NCI-H82 (cell line): ENCODE measurements at places on chromosomes 11 and 22.

- no peak for DNase-seq
These were observed 70.5 kb upstream of the TNRC6B start for GRCh38 chr22:40107244-40107643.

DNA sequence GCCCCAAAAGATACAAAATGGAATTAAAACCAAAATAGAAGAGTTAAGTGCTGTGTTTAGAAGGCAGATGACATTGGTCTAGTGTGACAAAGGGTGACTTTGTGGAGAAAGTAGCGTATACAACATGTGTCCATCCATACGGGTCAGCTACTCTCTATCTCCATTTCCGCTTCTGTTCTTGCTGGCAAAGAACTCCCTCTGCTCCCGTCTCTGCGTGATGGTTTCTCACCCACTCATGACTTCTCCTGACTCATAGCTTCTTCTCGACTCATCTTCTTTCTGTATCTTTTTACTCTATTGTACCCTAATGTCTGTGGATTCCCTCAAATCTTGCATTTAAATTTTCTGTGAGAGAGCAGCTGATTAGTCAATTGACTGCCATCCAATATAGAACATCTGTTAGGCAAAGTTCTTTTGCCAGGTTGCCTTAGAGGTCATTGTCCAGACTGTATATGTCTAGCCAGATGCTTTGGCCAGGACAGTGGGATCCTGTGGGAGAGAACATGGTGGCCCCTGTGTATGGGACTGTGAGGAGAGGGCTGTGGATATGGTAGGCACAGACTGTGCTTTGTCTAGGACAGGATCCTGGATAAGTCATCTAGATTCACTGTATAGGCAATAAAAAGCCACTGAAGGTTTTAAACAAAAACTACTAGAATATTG is 28.4 kb downstream of the MMP13 start:
- no peak for DNase-seq

GRCh38 chr11:27857014-27857413 is 156.8 kb upstream of the BDNF start:
- no peak for DNase-seq

DNA sequence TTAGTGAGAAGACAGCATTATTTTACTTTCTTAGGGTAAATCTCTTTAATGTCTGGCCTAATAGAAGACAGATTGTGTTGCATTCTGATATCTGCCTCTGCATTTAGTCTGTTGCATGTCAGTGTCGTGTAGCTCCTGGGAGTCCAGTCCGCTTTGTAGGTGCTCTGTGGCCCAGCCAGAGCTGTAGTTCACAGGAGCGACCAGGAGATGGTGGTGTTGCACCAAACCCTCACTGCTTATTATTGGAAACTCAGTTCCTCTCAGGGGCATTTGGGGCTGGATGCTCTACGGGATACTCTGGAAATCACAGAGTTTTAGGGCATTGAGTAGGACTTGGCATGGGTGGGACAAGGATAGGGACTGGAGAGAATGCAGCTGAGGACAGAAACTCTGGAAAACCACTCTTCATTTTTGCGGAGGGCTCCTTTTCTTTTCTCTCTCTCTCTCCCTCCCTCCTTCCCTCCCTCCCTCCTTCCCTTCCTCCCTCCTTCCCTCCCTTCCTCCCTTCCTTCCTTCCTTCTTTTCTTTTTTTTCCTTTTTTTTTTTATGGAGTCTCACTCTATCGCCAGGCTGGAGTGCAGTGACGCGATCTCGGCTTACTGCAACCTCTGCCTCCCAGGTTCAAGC is 21.7 kb downstream of the MIAT start:
- DNase-seq, result peak; percentile 80

DNA sequence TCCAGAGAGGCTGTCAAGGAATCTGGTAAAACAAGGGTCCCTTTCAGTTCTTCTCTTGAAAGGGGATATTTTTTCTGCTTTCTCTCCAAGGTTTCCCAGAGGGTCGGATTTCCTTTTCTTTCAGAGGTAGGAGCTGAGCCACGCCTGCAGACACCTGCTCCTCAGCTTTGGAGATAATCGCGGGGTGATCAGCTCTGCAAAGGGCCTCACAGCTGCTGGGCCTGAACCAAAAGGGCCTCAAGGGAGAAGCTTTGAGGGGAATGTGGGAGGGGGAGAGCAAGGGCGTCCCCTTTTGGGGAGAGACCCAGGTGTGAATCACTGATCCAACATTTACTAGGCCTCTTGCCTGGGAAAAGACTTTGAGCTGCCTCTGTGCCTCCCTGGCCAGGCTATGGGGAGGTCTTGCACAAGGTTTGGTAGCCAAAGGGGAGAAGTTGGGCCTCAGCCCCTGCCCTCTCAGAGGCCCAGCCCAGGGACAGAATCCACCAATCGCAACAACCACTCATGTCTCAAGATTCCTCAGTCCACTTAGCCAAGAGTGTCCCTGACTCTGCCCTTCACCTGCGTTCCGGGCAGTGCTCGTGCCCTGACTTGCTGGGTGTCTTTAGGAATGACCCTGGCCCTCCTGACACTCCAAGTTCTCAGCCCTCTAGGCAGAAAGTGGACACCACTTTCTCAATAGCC is 14.0 kb upstream of the TP53I11 start:
- peak; percentile 83 for DNase-seq

DNA sequence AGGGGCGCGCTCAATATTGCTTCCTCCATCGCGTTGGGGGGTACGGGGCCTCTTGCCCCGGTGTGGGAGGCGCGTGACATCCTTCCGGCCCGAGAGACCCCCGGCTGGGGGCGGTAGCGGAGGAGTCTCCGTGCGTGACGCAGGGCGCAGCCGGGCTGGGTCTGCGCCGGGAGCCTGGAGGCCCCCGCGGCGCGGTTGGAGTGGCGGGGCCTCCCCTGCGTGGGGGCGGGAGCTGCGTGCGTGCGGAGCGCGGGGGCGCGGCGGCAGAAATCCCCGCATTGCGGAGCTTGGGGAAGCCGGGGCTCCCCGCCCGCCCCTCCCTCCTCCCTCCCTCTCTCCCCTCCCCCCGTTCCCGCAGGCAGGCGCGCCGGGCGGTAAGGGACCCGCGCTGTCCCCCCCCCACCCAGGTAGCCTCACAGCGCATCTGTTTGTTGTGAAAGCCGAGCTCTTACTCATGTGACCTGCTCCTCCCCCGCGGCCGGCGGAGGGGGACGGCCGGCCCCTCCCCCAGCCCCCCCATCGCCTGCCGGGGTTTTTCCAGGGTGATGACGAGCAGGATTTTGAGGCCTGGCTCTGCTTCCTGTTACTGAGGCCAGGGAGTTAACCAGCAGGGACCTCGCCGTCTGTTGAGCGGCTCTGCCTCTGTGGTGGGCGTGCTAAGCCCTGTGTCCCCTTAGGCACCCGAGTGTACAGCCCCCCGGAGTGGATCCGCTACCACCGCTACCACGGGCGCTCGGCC is 1.6 kb downstream of the PIM3 start:
- DNase-seq, result peak; percentile 80

GRCh38 chr11:13256216-13256615 is 21.4 kb upstream of the BMAL1 start:
- DNase-seq, result no peak

DNA sequence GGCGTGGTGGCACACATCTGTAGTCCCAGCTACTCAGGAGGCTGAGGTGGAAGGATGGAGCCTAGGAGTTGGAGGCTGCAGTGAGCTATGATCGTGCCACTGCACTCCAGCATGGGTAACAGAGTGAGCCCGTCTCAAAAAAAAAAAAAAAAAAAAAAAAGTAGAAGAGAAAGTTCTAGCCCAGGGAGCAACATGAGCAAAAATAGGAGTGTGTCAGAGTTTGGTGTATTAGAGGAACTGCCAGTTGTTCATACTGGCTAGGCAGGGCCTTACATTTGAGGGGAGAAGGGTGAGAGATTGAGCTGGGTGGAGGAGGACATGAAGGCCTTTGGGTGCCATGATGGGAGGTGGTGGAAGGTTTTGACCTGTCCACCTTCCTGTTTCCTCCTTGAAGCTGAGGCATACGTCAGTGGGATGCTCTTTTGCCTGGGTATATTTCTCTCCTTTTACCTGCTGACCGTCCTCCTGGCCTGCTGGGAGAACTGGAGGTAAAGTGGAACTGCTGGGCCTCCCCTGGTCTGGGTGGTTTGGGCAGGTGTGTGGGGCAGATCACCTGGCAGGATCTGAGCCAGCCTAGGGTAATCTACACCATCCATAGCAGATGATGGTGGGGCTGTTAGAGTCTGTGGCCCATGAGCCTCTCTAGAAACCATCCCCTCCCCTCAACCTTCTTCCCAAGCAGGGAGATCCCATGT is 7.3 kb downstream of the SIDT2 start:
- no peak for DNase-seq

GRCh38 chr11:35404388-35404775 is 15.0 kb downstream of the SLC1A2 start:
- DNase-seq, result peak; percentile 70

DNA sequence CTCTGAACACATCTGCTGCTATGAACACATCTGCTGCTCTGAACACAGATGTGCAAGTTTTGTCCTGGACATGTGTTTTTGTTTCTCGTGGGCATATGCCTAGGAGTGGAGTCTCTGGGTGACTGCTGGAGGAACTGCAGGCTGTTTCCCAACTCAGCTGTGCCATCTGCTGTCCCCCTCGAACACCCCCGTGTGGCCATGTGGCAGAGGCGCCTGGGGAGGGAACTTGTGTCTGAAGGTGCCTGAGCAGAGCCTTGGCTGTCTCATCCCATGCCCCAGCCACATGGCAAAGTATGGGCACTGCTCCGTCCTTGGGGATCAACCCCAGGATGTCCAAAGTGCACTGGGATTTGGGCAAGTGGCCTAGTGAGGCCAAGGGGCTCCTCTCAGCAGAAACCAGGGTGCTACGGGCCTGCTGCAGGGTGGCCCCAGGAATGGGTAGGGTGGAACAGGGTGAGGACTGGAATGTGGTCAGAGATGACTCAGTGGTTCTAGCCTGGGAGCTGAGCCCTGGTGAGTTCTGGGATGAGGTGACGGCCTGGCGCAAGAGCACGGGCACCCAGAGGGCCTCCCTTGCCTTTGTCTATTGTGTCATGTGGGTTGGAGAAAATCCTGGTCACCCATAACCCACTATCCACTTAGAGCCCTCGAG is 14.7 kb downstream of the GATD1 start:
- peak; percentile 76 for DNase-seq

GRCh38 chr11:66417000-66417399 is 3.8 kb upstream of the NPAS4 start:
- no peak for DNase-seq

DNA sequence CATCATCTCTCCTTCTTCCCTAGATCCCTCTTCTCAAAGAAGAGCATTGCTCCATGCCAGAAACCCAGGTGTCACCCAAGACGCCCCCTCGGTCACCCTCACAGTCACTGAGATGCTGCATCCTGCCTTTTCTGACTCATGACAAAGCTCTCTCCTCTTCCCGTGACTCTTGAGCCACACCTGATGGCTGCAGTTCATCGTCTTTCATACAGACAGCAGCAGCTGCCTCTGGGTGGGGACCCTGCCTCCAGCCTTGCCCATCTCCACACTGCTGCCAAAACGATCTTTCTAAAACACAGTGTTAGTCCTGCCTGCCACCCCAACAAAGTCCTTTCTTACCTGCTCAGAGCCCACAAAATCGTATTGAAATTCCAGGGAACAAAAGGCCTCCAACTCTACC is 44.8 kb downstream of the BUD13 start:
- no peak for DNase-seq

DNA sequence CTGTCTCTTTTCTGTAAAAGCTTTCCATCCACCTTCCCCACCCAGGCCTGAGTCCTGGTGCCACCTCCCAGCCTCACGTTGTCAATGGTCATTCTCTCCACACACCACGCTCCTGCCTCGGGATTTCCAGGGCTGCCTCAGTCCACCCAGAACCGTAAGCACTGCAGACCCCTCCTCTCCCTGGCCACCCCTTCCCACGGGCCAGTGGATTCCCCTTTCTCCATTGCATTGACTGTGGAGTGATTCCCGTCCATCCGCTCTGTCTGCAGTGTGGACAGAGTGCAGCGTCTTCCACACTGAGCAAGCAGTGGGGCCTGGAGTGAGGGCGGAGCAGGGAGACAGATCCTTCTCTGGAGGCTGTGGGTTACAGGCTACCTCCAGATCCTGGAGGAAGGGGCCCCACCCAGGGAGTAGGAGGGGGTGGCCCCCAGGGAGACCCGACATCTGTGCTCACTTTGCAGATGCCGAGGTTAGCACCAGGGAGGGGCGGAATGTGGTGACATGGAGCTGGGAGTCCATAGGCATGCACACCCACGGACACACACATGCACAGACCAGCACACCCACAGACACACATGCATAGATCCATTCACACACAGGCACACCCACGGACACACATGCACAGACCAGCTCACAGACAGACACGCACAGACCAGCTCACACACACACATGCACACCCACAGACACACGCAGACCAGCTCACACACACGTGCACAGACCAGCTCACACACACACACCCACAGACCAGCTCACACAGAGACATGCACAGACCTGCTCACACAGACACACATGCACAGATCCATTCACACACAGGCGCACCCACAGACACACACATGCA is 109.6 kb upstream of the B3GAT1 start:
- DNase-seq, result no peak

DNA sequence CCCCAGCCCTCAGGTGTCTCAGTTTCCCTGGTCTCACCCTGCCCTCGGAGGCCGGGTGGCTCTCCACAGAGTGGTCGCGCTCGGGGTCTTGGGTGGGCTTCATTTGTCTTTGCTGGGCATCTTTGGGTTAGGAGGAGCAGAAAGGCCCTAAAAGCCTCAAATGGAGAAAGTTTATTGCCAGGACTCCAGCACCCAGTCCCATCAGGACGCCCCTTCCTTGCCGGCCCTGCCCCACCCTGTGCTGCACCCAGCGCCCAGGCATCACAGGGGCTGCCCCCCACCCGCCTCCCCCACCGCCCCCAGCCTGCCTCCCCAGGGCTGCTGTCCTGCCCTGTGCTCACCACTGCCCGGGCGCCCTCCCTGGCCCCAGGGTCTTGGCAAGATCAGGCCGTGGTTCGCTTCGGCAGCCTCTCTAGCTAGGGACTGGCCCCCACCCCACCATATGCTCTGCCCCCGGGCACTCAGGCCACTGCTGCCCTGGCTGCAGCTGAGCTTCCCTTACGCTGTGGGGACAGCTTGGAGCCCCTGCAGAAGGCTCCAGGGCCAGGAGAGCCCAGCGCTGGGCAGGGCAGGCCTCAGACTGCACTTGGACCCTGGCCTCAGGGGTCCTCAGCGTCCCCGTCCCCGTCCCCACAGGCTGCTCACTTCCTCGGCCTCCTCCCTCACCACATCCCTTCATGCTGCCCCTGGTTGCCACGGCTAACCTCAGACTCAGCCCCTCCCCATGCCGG is 31.4 kb downstream of the MOB2 start:
- no peak for DNase-seq

DNA sequence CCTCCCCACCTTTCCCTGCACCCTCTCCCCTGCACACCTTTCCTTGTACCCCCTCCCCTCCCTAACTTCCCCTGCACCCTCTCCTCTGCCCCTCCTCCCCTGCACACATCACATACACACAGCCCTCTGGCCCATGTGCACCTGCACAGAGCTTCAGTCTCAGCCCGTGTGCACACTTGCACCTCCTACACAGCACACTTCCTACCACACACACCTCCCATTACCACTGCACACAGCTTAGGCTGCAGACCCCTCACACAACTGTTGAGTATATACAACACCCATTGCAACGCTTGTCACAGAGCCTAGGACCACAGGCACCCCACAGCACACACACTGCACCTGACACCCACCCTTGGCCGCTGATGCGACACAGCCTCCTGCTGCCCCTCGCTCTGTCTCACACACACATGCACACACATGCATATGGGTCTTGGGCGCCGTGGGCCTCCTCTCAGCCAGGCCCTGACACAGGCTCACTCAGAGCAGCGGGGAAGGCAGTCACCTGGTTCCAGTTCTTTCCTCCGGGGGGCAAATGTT is 411 bp downstream of the SIGIRR start:
- DNase-seq, result no peak

- DNase-seq, result peak; percentile 87
These were observed 10.7 kb downstream of the PRG3 start for GRCh38 chr11:57370251-57370650.
